MG63 (cell line): ENCODE measurements at places on chromosomes 12 and 14.

GRCh38 chr14:62711351-62712023, 333.8 kb downstream of the KCNH5 start:
- no peak for DNase-seq

- no peak for DNase-seq
Measured at GRCh38 chr12:1204581-1205121, 213.6 kb downstream of the ERC1 start.

- DNase-seq: no peak
Measured at GRCh38 chr14:64082837-64083236, 211.3 kb downstream of the ESR2 start.

DNA sequence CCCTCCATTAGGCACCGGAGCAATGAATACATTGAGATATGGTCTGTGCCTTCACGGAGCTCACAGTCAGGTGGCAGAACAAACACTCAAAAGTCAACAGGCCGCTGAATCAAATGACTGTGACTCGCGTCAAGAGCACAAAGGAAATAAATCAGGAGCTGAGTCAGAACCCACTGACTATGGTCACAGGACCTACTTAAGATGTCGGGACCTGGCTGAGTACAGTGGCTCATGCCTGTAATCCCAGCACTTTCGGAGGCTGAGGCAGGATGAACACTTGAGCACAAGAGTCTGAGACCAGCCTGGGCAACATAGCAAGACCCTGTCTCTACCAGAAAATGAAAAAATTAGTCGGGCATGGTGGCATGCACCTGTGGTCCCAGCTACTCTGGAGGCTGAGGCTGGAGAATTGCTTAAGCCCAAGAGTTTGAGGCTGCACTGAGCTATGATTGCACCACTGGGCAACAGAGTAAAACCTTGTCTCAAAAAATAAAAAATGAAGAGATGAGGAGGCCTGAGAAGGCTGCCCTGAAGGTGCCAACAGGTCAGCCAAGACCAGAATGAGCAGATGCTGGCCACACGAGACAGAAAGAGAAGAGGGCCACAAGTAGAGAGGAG, 19.9 kb downstream of the TMEM233 start:
- no peak for DNase-seq

GRCh38 chr12:72135021-72135301, 137.2 kb upstream of the TRHDE start:
- DNase-seq: peak; percentile 2

DNA sequence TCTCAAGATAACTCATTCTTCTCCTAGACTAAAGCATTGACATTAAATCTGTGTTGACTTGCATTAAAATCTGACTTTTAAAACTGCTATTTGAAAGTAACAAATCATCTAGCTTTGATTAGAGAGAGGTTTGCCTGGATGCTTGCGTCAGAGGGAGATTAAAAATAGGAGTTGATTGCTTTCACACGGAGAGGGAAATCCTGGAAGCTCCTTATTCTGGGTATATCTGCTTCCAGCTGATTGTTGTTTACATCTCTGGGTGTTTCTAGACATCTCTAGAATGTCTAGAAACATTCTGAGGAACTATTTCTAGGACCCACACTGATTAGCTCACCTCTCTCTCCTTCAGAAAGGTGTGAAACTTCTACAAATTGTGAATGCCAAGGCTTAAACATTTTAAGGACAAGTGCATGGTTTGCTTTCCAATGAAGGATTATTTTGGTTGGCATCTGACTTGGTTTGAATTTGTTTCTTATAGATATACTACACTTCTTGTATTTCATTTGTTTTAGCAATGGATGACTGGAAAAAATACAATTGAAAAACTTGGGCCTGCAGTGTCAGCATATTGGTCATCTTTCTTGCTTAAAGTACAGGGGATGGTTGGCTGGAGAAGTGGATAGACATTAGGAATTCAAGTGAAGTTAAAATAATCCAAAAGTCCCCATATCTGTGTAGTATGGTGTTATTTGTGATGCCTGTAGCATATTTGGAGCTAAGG, 2.1 kb downstream of the DIP2B start:
- DNase-seq: no peak

DNA sequence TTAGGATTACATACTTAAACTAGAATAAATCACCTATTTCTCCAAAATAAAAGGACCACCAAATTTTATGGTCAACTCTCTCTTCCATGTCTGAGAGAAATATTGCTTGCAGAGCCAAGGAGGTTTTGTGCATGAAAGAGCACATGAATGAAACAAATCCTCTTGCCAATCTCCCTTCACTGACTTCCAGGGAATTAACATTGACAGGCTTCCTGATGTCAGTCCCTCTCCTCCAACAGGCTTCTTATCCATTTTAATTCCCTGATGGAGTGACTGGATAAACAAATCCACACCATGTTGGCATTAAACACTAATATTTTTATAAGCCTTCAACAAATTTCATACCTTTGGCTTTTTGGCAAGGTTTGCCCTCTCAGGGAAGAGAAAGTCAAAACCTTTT, 45.3 kb upstream of the CNTN1 start:
- no peak for DNase-seq

GRCh38 chr14:26286913-26287205, 311.0 kb downstream of the NOVA1 start:
- DNase-seq: no peak

- DNase-seq: no peak
Measured at GRCh38 chr14:101862711-101863110, 101.2 kb downstream of the PPP2R5C start.

GRCh38 chr12:99766408-99766807, 118.9 kb downstream of the GARIN6 start:
- no peak for DNase-seq

DNA sequence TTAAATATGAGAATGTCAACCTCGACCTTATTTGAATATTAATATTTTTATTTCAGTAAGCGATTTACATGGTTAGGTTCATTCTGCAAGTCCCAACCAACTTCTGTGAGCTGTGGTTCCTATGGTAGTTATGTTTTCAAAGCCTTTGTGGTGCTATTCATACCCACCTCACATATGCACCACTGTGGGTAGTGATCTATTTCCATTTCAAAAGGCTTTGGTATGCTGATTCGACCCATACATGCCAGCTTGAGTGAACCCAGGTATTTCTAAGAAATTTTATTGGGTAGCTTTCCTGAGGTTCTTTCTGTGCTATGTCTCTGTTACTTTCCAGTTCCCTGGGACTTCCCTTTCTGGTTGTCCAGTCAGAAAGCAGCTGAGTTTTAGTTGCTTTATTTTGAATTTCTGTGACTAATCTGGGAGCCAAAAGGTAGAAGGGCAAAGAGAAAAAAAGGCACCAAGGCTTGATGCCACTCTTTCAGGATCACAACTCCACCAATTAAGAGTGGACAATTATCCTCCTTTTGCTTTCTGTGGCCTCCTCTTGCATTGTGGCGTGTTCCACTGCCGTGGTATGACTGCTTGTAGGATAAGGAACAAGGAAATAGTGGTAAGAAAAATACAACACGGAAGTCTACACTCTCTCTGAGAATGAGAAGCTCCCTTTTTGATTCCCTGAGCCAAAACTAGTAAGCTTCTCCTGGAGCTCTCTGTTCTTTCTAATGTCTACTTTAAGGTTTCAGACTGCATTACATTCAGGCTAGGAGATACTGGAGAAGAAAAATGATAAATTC, 729.1 kb downstream of the NOVA1 start:
- DNase-seq: no peak

DNA sequence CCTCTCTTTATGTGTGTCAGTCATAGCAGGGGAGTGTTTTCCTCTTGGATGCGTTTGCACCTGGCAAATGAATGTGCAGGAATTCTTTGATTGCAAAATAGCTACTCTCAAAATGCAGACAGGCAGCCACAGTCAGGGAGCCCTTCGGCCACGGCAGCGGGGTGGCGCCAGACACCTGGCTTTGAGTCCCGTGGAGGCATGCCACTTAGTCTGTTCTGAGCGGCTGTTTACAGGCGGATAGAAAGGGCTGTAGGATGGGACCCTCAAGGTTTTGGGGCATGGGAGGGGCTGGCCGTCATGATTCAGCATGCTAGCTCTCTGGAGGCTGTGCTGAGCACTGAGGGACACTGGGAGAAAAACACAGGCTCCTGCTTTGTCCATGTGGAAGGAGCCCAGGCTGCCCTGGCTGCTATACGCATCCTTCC, 117.1 kb downstream of the SLC25A47 start:
- DNase-seq: peak; percentile 65

- DNase-seq: no peak
Measured at GRCh38 chr14:63134801-63135200, 69.4 kb upstream of the RHOJ start.

GRCh38 chr14:65164068-65164824, 61.9 kb upstream of the MAX start:
- DNase-seq: no peak

DNA sequence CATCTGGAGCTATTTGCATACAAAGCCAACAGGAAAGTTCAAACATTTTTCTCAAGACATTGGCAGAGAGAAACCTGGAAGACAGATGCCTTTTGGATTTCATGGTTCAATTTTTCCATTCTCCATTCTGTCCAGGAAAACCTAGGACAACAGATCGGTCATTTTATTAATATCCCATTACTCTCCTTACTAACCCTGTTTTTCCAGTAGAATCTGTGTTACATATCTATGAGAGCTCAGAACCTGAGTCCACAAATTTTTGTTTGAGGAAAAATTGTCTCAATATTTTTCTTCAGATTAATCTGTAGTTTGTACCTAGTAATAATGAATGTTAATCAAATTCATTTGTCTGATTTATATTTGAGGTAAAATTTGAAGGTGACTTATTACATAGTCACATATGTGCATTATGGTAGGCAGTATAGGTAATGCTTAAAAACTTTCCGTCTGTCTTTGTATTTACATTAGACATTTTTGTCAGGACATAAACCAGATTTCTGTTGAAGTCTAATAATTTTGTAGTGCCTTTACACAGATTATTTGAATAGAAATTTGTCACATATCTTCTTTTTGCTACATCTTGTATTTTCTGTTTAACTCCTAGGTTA, 75.3 kb downstream of the CCDC91 start:
- DNase-seq: no peak

GRCh38 chr12:39595928-39596327, 23.7 kb downstream of the ABCD2 start:
- DNase-seq: no peak

GRCh38 chr12:12499909-12500604, 62.6 kb downstream of the DUSP16 start:
- no peak for DNase-seq

GRCh38 chr12:102956738-102957327, 641 bp upstream of the ASCL1 start:
- DNase-seq: no peak

- no peak for DNase-seq
Measured at GRCh38 chr14:87434011-87434410, 559.0 kb downstream of the GALC start.

DNA sequence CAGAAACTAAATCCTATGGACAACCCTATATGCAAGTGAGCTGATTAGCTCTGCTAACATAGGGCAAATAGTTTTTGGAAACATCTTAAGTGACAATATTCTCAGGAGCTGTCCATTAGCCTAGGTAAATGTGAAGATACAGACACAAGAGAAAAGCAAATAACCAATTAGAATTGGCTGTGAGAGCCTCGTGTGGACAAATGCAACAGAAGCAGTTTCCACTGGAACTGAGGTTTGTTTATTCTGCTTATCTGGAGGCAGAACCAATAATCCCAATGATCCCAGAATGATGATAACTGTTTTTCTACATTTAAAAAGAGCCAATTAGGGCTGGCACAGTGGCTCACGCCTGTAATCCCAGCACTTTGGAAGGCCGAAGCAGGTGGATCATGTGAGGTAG, 43.2 kb upstream of the YAF2 start:
- DNase-seq: no peak

DNA sequence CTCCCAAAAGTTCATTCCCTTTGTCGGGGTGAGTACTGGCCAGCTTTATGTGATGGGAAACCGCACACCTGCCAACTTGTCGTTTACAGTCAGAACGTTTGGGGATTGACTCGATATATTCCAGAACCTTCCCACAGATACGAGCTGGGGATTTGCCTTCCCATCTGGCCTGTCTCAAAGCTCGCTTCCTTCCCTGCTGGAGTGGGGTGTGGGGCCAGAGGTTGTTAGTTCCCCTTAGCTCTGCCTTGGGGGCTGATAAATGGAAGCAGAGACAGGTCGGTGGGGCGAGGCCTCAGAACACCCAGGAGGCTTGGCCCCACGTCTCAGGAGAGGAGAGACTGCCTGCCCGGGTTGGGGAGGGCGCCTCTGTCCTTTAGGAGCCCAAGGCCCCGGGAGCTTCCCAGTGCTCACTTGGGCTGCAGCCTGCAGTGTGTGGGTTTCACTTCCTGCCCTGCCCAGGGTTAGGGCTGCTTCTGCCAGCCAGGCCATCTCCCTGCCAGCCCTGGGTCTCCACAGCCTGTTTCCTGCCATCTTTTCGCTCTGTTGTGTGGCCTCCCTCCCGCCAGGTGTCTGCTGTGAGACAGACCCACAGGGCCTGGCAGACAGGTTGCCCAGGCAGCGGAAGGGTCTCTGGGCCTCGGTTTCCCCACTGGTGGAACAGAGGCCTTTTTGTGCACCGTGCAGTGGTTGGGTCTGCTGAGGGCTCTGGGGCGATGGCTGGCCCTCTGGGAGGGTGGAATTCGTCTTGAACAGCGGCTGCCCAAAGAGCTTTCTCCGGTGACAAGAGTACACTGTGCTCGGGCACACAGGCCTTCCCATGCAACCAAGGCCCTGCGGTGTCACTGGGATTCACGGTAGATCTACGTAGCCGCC, 8.1 kb upstream of the TEX22 start:
- DNase-seq: no peak

GRCh38 chr14:42277840-42278239, 671.2 kb downstream of the LRFN5 start:
- no peak for DNase-seq

DNA sequence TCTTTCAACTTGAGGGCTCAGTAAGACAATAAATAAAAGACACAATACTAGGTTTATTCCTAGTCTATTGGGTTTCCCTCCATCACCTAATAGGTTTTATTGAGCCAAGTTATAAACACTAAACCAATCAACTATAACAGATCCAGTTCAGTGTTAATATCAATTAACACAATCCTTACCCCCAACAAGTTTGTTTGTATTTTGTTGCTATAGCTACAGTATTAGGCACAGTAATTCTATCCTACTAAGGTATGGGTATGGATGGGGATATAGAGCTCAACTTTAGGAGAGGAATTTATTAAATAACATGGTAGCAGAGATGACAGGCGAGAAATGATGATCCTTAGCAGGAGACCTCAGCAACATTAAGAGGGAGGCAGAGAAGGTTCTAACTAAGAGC, 13.3 kb downstream of the PPP4R3A start:
- DNase-seq: no peak

DNA sequence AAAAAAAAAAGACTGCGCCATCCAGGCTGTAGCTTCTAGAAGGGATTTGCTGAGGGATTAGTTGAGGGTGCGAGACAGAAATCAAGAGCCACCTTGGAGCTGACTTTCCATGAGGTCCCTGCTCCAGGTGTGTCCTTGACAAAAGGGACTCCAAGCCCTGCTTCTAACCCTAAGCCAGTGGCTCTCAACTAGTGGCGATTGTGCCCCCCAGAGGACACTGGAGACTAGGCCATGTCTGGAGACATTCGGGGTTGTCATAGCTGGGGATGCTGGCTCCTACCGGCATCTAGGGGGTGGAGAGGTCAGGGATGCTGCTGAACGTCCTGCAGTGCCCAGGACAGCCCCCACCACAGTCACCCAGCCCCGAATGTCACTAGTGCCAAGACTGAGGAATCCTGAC, 40.6 kb downstream of the SPRING1 start:
- peak; percentile 14 for DNase-seq
